Effector CD4-positive, alpha-beta T cell (primary cell): ENCODE measurements at places on chromosomes 5 and 9.
A peak's percentile ranks its signal among the peaks of the same experiment; 100 is the strongest.

- DNase-seq, result no peak
These were observed 104.4 kb upstream of the CXCL14 start for GRCh38 chr5:135683189-135683588.

DNA sequence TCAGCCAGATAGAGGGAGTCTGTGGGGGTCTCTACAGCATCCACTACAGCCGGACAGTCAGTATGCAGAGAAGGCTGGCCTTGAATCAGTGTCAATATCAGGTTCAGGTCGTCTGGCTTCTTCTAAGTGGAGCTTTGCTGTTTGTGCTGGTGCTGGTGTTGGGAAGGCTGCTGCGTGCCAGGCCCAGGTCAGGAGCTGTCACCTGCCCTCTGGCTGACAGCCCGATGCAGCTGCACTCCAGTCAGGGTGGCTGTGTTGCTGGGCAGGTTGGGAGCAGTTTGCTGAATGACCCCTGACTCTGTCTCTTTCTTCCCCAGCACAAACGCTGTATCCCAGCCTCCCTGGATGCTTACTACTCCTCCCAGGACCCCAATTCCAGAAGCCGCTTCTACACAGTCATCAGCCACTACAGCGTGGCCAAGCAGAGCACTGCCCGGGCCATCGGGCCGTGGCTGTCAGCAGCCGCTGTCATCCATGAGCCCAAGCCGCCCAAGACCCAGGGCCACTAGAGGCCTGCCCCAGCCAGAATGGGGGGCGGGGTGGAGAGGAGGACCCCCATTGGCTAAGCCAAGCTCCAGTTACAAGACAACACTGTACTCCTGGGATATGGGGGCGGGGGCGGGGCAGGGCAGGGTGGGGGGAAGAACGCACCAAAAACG lies 61.6 kb downstream of the NSG2 start:
- no peak for DNase-seq

GRCh38 chr5:65625743-65626142 lies 916 bp downstream of the SHLD3 start:
- DNase-seq, result no peak

DNA sequence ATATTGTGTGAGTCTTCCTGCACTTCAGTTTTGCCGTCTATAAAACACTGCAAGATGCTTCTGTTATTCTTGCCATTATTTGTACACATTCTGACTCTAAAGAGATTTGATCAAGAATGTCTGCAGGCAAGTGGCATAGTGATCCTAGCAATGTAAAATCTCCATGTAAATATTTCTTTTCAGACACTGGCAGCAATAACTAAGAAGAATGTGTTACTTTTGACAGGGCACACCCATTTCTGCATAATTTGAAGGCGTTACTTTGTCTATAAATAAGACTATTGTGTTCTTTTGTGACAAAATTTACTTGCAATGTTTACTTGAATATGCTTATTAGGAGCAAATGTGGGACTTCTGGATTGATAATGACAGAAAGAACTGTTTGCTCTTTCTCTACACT lies 20.1 kb downstream of the RANBP3L start:
- no peak for DNase-seq

GRCh38 chr5:148176480-148176879 lies 8.1 kb downstream of the SPINK14 start:
- no peak for DNase-seq

GRCh38 chr5:166602271-166602670 lies 1689.2 kb upstream of the WWC1 start:
- no peak for DNase-seq

DNA sequence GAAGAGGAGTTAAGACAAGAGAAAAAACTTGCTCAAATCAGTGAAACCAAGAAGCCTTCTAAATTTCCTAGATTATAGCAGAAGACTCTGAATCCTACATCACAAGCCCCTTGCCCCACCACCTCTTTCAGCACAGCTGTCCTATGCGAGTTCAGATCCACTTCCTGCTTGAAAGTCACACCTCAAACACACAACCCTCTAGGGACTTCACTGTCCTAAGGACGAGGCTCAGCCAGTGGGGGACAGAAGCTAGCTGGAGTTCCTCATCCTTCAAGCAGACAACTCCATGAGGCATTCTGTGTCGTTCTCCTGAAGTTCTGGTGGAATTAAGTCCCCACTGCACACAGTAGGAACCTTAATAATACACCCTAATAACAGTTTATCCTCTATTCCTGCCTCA lies 44.3 kb downstream of the NRG2 start:
- DNase-seq, result no peak

DNA sequence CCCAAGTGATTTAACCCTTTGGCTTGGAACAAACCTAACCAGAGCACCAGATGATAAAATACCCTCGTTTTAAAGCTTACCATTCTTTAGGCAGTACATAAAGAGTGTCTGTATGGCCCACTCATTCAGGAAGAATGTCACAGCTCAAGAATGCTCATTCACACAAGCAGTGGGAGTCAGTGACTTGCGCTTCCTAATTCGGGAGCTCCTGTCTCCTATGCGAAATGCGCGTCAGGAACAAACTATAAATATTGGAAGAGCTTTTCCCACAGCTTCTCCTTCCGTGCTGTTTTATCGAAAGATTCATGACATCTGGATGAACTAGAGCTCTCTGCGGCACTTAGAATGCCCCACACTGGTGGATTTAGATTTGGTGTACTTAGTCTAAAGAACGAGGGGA lies 66.6 kb downstream of the NTRK2 start:
- DNase-seq, result no peak

GRCh38 chr5:52073993-52074689 lies 690.9 kb downstream of the ISL1 start:
- no peak for DNase-seq

DNA sequence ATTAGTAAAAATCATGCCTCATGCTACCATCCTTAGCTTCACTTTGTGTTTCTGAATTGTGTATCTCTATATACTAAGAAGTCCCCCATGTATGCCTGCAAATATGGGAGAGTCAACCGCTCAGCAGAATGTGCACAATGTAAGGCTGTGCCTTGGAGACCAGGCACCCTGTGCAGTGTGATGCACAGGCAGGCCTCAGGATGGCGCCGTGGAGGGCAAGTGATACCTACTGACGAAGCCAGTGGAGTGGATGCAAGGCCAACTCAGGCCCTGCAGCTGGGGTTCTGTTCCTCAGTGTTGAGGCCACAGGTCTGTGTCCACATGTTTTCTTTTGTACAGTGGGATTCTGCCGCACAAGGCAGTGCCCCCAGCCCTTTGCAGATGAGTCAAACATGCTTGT lies 28.4 kb downstream of the SYK start:
- no peak for DNase-seq

DNA sequence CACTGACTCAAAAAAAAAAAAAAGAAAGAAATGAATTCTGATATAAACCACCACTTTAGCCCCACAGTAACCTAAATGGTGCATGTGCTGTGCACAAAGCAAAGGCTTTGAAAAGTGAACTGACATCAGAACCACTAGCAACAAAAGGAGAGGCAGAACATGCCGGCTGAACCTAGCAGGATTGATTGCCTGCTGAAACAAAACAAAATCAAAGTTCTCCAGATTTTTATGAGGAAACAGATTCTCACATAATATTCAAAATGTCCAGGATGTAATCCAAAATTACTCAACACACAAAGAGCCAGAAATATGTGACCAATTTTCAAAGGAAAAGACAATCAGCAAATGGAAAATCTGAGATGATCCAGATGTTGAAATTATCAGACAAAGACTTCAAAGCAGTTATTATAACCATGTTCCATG lies 37.9 kb downstream of the UBTD2 start:
- DNase-seq, result no peak

- DNase-seq, result peak; percentile 22
These were observed 46.4 kb upstream of the STK32A start for GRCh38 chr5:147188200-147189108.

DNA sequence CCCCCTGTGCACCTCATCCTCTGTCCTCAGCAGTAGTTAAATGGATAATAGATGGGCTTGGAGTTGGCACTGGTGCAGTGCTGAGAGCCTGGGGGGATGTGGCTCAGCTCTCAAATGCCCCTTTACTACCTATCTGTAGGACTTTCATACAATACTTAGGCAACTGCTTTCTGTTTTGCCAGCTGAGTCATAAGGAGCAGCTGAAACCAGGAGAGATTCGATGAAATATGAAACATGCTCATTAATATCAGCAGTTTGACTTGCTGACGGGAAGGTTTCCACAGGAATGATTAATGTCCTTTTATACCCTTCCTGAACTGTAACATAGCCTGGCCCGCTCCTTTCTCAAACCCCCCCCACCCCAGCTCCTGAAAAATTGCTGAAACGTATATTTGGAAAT lies 142.6 kb downstream of the SAXO1 start:
- no peak for DNase-seq

- DNase-seq, result no peak
These were observed 296.8 kb downstream of the PDE4D start for GRCh38 chr5:59596586-59597350.

GRCh38 chr9:130934246-130934645 lies 4.8 kb downstream of the FIBCD1 start:
- DNase-seq, result no peak

- no peak for DNase-seq
These were observed 9.8 kb downstream of the EGFL7 start for GRCh38 chr9:136672431-136673087.

GRCh38 chr5:100706776-100707175 lies 171.6 kb downstream of the FAM174A start:
- no peak for DNase-seq

GRCh38 chr9:34376596-34377403 lies at the start of gene MYORG:
Gene MYORG (minus strand): TSS chr9:34376898. CDS start chr9:34372943, 3,955 bp downstream.
- peak; percentile 93 for DNase-seq

DNA sequence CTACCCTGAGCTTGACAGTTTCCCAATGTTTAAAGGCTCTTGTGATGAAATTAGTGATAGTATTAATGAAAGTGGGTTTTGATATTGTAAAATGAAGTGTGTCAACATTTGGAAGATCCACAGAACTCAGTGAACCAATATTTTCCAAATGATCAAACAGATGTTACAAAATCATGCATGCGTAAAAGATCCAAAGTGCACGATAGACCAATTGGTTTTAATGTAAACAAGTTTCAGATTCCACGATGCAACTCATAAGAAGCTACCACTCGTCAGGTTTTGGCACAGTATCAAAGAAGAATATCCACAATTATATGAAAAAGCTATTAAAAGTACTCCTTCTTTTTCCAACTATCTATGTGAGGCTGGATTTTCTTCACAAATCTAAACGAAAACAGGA lies 82.3 kb downstream of the SLC38A9 start:
- no peak for DNase-seq

- no peak for DNase-seq
These were observed 238.4 kb downstream of the NR2F1-AS1 start for GRCh38 chr5:93342563-93343061.

DNA sequence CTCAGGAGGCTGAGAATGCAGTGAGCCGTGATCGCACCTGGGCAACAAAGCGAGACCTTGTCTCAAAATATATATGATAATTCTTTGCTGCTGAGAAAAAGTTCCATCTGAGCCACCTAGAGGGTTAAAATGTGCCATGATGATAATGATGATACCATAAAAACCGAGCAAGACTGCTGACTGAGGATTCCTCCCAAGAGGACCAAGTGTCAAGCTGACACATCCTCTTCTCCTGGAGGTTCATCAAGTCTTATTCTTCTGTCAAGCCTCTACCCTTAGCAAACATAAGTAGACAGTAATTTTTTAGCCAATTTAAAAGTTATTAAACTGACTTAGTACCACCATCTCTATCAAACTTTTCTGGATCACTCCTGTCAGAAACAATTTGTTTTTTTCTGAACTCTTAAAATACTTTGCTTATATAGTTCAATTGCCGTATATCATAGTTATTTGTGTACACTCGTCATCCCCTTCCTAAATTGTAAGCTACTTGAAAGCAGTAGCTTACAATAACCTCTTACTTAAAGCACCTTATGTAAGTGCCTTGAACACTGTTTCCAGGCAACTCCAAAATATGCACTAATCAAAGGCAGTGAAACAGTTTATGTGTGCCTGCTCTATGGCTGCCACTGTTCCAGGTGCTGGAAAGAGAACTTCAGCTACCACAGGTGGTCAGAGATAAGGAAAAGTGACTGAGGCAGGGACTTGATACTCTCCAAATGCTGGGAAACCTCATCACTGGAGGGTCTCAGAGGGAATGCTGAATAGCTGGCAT lies 57.4 kb downstream of the SCAI start:
- no peak for DNase-seq

- no peak for DNase-seq
These were observed 37.9 kb downstream of the ADRB2 start for GRCh38 chr5:148864113-148864841.

- DNase-seq, result no peak
These were observed 4.1 kb upstream of the CLK4 start for GRCh38 chr5:178630951-178631350.

- DNase-seq, result no peak
These were observed 3.8 kb downstream of the EGR1 start for GRCh38 chr5:138468966-138469539.

GRCh38 chr5:179906294-179906794 lies 1.4 kb downstream of the TBC1D9B start:
- no peak for DNase-seq

- DNase-seq, result no peak
These were observed 2.9 kb downstream of the CCDC107 start for GRCh38 chr9:35660966-35661415.

DNA sequence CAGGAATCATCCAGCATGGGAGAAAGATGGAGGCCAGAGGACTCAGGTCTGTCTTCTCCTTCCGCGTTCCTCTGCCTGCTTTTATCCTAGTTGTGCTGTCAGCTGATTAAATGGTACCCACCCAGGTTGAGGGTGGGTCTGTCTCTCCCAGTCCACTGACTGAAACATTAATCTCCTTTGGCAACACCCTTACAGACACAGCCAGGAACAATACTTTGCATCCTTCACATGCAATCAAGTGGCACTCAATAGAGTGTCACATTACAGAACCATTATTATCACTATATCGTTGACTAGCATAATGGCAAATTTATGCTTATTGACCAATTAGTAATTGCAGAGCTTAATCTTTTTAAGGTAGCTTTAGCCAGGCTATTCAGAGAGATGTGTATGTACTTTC lies 64.8 kb downstream of the UNC13B start:
- DNase-seq, result no peak

- no peak for DNase-seq
These were observed 118.8 kb downstream of the ELAVL2 start for GRCh38 chr9:23707249-23707648.

DNA sequence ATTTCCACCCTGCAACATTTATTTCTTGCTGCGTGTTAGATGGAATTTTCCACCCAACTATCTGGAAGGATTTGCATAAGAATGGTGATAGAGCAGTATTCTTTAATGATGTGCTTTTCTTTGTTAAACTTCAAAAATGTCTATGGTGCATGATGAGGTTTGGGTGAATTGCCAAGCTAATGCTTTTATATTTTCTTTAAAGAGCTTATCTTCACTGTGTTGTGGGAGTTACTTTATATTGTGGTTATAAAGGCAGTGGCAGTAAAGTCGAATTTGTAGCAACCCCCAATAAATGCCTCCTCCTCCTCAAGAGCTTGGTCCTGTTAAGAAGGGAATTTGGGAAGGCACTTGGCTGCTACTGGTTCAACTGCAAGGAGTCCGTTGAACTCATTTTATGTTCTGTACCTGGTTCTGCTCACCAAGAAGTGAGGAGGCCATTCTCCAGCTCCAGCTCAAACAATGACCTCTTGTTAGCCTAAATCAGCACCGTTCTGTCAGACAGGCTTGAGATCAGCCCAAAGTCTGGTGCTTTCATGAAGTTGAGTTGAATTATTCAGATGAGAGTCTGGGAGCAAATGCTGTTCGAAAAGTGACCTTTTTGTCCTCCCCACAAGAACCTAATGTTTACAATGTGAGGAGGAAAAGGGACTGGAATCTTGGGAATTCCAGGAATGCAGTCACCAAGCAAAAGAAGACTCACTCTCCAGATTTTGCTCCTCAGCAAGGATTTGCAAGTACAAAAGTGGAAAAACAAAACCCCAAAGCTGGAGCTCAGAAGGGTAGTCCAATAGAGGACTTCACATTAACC lies 217.0 kb downstream of the TMEM38B start:
- DNase-seq, result no peak

- no peak for DNase-seq
These were observed 70.7 kb upstream of the PPP1R2B start for GRCh38 chr5:156779436-156779835.
